RKO (cell line): ENCODE measurements at places on chromosomes 5 and 9.
A peak's percentile ranks its signal among the peaks of the same experiment; 100 is the strongest.

DNA sequence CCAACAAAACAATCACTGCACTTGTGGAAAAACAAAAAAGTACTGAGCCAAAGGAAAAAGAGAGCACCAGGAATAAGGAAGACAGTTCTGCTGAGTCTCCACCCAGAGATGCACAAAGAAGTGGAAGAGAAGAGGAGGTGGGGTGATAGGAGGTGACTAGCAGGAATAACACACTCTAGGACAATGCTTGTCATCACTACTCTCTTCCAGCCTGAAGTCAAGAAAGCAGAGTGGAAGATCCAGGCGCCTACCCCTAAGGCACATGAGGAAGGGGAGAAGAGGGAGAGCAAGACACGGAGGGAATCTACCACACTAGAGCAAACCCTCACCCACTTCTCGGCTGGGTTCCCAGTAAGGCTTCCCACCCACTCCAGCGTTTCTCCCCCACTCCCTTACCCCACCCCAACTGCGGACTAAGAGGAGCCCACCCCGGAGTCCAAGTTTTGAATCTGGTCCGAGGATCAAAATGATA lies 1.7 kb downstream of the SLIT3 start:
- no peak for DNase-seq

DNA sequence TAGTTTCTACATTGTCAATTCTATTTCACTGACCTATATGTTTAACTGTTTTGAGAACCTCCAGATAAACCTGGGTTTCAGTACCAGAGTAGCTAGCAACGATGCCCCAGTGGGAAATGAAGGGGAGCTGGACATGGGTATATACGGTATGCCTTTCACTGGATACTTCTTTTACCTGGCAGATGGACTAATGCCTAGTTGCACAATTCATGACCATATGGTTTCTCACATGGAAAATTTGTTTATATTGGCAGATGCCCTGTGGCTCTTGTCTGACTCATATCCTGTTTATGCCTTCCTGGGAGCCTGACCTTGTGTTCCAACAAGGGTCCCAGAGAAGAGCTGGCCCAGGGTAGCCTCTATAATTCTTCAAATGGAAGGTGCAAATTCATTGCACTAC lies 144.1 kb downstream of the MAT2B start:
- no peak for DNase-seq

- no peak for DNase-seq
These were observed 77.4 kb upstream of the MAST4 start for GRCh38 chr5:66518753-66519152.

DNA sequence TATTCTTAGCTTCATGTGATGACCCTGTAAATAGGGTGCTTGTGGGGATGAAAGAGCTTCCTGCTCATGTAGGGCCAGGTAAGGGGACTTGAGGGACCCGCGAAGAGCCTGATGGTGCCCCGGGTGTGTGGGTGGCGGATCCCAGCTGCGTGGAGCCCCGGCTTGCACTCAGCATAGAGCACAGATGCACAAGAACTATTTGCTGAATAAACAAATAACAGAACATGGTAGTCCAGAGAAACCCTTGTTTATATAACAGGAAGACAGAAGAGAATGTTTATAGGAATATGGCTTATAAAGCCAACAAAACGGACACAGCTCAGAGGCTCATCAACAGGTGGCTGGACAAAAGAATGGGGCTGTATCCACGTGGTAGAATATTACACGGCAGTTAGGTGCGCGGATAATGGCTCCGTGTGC lies 106.9 kb upstream of the COL5A1 start:
- no peak for DNase-seq

GRCh38 chr9:114172981-114173833 lies 17.9 kb downstream of the COL27A1 start:
- no peak for DNase-seq

GRCh38 chr5:169011009-169011408 lies 289.9 kb downstream of the SLIT3 start:
- DNase-seq: no peak

- DNase-seq: no peak
These were observed 52.5 kb upstream of the ZBTB43 start for GRCh38 chr9:126752376-126752775.

DNA sequence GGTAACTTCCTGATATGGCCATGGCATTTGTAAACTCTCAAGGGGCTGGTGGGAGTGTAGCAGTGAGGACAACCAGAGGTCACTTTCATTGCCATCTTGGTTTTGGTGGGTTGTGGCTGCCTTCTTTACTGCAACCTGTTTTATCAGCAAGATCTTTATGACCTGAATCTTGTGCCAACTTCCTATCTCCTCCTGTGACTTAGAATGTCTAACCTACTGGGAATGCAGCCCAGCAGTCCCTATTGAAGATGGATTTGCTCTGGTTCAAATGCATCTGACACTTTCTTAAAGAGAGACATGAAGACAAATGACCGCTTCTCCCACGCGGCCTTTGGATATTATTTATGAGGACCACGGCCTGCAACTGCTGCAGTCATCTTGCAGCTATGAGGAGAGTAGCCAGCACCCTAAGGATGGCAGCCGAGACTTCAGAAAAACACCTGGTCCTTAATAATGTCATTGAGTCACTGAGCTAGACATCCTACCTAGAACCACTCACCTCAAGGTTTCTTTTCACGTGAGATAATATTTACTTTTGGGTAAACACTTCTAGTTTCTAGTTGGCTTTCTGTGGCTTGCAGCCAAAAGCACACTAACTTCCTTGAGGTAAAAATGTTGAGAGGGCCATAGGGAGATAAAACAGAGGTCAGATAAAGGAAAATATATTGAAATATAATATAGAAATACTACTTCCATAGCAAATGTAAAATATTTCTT lies 28.2 kb downstream of the CETN3 start:
- no peak for DNase-seq

DNA sequence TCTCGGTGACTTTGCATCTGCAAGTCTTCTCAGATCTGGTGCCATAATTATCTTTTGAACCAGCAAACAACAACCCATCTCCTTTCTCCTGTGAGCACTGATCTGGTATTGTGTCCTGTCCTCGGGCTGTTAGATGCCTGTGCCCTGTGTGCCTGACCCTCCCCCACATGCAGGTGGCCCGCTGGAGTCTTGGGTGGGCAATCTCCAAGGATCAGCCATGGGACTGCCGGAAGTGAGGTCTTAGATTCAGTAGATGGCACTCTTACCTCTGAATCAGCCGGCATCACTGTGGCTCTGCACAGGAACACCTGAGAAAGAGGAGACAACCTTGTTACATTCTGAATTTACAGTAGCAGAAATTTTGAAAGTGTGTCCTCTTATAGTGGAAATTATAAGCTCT lies 172.4 kb downstream of the IRX2 start:
- no peak for DNase-seq

- no peak for DNase-seq
These were observed 67.0 kb downstream of the STX17 start for GRCh38 chr9:99973455-99973854.

- DNase-seq: no peak
These were observed 57.8 kb downstream of the IZUMO3 start for GRCh38 chr9:24487946-24488345.

- peak; percentile 75 for DNase-seq
These were observed 99.5 kb upstream of the FBXL17 start for GRCh38 chr5:108481355-108481931.

GRCh38 chr5:142900927-142901326 lies 130.8 kb downstream of the ARHGAP26 start:
- DNase-seq: no peak

- peak; percentile 40 for DNase-seq
These were observed 789.3 kb downstream of the SEMA5A start for GRCh38 chr5:8756498-8757084.

DNA sequence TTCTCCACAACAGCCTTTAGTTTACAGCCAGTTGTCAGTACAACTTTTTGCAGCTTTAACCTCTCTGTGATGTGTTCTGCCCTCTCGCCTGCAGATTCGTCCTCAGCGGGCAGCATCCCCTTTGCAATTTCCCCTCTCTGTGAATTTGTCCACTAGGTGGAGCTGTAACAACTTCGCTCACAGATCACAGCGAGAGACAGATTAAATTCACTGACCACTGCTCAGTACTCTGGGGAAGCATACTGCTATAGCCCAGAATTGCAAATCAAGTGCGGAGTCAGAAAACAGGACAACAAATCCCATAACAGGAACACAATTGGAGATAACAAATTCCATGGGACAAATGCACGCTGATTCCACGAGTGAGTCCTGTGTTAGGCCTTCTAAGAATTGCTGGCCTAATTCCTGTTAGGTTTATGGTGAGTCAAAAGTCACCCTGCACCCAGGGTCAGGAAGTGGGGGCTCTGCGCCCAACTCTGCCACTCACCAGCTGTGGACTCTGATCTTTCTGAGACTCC lies 2124.9 kb downstream of the MAT2B start:
- DNase-seq: peak; percentile 68

DNA sequence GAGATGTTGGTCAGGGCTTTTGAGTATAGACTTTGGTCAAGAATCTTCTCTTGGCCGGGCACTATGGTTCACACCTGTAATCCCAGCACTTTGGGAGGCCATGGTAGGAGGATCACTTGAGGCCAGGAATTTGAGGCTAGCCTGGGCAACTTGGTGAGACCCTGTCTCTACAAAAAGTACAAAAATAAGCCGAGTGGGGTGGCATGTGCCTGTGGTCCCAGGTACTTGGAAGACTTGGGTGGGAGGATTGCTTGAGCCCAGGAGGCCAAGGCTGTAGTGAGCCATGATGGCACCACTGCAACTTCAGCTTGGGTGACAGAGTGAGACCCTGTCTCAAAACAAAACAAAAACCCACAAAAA lies 57.5 kb downstream of the ACER2 start:
- DNase-seq: no peak
